ENCODE measurements at places on chromosomes 3 and 15.

DNA sequence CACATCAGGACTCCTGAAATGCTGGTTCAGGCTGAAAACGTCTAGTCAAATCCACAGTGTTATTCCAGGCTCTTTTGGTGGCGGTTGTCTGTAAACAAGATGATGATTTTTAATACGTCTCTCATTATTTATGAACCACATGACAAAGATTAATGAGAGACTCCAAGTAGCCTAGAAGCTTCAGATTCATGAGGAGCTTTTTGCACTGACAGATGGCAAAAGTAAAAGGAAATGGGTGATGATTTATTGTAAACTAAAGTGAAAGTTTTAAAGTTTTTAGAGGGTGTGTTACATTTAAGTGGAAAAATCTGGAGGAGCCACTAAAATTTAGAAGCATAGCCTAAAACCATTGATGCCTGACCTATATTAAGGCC is 77.0 kb downstream of the BBX start:
- DNase-seq, result no peak

GRCh38 chr15:75694241-75695182 is 18.1 kb downstream of the CSPG4 start:
- DNase-seq, result peak; percentile 12

- no peak for DNase-seq
These were observed 3.1 kb downstream of the OXSR1 start for GRCh38 chr3:38168151-38169026.

DNA sequence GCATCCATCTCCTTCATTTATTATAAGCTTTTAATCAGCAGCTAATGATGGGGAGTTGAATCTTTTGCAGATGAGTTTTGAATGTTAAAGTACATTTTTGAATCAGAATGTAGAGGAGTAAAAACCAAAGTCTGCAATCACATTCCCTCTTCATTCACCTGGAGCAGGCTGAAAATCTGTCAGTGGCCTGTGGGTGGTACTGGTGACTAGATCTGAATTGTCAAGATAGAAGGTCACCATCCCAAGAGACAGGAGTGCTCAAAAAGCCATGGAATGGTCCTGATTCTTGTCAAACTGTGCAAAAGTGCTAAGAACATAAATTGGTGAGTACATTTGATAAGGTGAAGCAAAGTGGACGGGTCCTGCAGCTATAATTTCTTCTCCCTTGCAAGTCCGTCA is 881.3 kb upstream of the NR2F2 start:
- DNase-seq, result no peak

GRCh38 chr3:184579513-184579912 is 17.9 kb downstream of the EPHB3 start:
- DNase-seq, result no peak

DNA sequence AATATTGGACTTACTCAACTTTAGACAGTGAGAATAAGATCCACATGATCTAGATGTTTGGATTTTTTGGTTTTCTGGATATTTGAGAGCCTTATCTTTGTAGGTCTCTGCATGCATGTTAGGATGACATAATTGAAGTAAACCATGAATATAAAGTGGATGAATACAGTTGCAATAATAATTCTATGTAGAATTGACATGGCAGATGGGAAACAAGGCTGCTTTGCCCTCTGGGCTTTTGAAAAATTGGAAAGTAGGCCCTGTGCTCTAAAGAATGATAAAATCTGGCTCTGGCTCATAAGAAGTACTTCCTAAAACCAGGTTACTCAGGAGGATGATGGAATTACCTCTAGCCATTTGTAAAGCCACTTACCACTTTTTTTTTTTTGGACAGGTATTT is 86.9 kb downstream of the ZNF609 start:
- no peak for DNase-seq

DNA sequence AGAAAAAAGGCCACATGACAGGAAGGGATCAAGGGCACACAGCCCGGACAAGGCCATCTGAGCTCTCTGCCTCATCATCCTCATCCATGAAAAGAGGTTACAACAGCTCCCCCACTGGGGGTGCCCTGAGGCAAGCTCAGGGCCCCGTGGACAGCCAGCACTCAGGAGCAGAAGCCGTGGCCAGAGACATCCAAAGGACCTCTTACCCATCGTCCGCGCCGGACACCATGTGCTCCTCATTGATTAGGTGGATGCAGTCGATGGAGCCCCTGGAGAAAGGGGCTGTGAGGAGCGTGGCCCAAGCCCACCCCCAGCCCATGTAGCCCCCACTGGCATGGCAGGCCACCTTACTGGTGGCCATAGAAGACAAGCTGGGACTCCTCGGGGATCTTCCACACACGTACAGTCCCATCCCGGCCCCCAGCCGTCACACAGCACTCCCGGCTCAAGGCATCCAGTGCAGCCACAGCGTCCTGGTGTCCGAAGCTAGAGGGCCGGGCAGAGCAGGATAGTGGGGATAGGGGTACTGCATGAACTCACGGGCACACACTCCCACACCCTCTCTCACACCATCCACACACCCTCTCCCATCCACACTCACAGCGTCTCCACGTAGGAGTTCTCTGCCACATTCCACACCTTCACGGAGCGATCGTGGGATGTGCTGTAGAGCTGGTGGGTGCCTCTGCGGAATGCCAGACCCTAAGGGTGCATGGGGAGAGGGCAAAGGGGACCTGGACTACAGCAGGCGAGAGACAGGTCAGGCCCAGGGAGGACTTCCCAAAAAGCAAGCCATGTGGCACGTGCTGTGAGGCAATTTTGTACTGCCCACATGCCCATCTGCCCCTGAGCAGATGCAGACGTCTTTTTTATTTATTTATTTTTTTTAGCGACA is 6.5 kb downstream of the RRP9 start:
- DNase-seq, result no peak

DNA sequence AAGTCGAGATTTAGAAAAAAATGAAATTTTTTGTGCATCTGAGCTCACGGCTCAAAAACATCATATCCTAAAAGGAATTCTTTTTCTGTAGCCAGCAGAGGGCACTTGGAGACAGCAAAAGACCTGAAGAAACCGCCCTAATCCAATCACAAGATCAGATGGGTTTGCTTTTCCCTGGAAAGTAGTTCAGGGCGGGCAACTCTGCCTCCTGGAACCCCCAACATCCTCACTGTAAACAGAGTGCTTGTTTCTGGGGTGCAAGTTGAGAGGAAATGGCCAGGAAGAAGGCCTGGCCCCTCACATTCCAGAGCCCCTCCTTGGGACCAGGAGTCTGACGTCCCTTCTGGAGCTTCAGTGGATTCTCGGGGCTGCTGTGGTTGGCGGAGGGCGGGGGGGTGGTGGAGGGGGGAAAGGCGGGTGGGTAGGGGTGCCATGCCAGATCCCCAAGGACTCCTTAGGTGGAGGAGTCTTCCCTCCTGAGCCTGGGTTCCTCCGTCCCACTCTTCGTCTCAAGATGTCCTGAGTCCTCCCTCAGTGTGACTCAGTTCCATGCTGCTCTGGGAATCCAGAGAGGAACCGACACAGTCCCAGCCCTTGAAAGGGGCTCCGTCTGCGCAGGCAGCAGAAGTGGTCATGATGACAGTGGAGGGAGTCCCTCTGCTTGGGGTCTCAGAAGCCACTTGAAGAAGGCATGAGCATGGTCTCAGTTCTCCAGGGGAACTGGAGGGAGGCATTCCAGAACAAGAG is 35.9 kb downstream of the CCK start:
- DNase-seq, result no peak

- DNase-seq, result no peak
These were observed 15.0 kb downstream of the GCSAM start for GRCh38 chr3:112117841-112118571.

- no peak for DNase-seq
These were observed 269.4 kb upstream of the SUCLG2 start for GRCh38 chr3:67923796-67924195.

- DNase-seq, result peak; percentile 54
These were observed 84.5 kb upstream of the STT3B start for GRCh38 chr3:31448035-31448881.

GRCh38 chr3:111732252-111732879 is 126.7 kb upstream of the PHLDB2 start:
- DNase-seq, result no peak

DNA sequence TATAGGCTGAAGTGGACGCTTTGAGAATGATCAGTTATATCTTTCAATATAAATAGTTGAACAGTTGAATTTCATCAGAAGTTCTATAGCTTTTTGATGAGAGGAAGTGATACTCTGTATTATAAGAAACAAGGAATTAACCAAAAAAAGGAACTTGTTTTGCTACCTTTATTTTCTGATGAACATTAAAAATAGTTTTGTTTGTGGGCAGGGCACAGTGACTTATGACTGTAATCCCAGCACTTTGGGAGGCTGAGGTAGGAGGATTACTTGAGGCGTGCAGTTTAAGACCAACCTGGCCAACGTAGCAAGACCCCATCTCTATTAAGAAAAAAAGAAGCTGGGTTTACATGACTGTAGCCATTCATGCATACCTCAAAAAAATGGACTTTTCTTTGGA is 16.7 kb downstream of the BLOC1S6 start:
- no peak for DNase-seq
